ENCODE measurements at places on chromosomes 1 and 21.

- DNase-seq, result no peak
Observed at GRCh38 chr1:194512957-194513356, 1326.5 kb upstream of the B3GALT2 start.

DNA sequence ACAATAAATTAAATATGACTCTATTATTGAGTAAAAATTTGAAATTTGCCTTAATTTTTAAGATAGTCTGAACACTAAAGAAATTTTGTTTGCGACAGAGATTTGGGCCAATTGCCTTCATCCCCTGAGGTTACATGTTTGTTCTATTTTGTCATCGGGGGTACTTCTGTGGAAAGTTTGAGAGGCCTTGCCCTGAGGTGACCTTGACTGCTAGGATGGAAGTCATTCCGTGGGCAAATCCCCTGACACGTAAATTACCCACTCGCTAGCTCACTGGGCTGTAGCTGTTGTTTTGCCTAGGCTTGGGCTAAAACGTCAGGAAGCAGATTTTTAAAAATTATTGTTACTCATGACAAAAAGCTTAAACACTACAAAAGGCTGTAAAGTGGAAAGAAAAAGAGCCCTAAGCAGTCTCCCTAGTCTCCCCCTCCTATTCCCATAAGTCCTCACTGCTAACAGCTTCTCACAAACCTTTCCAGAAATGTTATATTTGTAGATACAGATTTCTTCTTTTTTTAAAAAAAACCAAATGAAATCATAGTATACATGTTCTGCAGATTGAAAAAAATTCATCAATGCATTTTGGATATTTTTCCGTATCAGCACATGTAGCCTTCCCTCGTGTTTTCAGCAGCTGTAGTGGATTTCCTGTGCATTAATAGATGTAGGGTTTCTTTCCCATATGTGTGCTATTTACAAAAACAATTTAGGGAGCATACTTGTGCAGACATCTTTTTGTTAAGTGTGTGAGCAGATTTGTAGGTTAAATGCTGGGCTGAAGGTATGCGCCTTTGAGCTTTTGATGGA lies 142.7 kb downstream of the MRPS6 start:
- DNase-seq, result no peak

GRCh38 chr1:217982331-217983050 lies 302.6 kb upstream of the RRP15 start:
- DNase-seq, result no peak

DNA sequence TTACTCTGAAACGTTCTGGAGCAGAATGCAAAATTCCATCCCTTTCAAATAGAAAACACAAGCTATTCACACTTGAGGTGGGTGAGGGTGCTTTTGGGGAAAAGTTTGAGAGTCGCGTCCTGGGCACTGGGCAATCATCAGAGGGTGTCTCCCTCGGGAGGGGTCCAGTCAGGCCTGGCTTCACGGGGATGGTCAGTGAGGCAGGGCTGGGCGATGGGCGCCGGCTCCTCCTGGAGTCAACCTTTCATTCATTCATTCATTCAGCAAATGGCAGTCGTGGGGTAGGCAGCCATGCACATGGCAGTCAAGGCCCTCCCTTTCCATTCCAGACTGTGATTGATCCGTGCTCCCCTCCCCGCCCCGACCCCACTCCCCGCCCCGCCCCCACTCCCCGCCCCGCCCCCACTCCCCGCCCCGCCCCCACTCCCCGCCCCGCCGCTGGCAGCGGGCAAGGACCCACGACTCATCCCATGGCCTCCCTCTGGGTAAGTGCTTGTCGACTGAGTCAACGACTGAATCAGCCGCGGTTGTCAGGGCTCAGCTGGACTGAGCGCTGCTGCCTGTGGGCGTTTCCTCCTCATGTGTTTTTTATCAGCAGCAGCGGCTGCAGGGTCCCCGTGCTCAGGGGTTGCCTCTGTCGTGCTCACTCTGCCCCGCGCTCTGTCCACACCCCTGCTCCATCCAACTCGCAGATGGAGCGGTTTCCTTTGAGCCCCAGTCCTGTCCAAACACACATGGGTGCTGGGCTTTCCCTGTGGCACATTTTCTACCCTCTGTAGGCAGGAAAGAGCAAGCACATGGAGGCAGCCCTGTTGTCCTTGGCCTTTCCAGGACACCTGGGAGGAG lies 12.5 kb upstream of the SPSB1 start:
- no peak for DNase-seq

GRCh38 chr1:20070357-20070756 lies 363 bp downstream of the PLA2G5 start:
- DNase-seq, result no peak

DNA sequence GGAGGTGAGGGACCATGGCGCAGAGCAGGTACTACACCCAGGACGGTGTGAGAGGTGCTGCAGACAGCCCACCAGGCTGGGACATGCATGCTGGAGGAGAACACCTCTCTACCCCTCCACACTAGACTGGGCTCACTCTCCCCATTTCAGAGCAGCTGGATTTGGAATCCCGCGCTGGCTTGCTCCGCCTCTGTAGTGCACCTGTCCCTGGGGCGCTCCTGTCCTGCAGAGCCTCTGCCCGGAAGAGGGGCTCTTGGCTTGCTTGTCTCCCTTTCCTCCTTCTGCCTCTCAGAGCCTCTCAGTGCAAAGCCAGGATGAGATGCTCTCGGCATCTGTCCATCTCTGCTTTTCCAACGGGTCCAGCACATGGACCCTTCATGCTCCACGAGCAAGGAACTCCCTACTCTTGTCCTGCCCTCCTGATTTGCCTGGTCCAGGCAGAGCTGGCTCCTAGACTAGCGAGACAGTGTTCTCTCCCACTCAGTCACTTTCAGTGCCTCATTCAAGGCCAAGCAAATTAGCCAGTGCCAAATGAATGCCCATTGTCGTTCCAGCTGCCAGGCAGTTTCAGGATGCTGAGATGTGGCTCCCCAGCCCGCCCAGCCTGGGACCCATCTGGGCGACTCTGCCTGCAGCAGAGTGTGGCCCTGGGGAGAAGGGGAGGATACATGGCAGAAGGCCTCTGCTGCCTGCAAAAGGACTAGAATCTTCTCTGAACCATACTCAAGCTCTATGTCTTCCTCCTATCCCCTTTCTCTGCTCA lies 33.7 kb downstream of the CDCA8 start:
- DNase-seq, result no peak

- DNase-seq, result no peak
Observed at GRCh38 chr1:43991476-43992231, at the start of gene CCDC24. Gene CCDC24, plus strand, starts transcription at chr1:43991599. Its CDS starts 280 bp downstream, at chr1:43991879.

- no peak for DNase-seq
Observed at GRCh38 chr1:180117764-180118116, 36.9 kb upstream of the QSOX1 start.

DNA sequence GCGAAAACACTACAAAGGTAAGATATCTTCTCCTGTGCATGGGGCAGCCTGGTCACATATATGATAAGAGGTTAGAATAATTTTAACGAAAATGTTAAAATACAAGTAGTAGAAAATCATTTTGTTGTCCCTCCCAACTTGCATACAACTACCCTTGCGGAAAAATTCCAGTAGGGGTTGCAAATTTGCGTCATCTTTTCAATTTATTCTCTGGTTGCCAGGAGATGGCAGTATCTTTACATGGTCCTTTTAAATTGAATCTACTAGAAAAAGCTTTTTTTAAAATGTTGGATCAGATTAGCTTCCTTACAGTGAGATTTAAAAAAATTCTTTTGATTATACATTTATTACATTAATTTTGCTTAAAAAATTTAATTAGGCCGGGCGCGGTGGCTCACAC lies 10.9 kb downstream of the S100PBP start:
- no peak for DNase-seq

DNA sequence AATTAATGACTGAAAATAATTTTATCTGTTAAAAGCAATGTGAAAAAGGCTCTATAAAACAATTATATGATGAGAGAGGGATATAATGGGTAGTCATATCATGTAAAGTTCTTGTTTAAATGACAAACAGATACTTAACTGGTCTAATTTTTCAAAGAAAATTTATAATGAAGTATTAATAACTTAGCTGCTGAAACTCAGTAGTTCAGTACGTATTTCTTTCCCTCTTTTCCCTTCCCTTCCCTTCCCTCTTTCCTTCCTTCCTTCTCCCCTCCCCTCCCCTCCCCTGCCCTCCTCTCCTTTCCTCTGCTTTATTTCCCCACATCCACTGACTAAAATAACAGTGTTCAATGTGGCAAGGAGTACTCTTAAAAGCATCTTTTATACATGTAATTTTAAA lies 123.1 kb upstream of the PTGFR start:
- no peak for DNase-seq

DNA sequence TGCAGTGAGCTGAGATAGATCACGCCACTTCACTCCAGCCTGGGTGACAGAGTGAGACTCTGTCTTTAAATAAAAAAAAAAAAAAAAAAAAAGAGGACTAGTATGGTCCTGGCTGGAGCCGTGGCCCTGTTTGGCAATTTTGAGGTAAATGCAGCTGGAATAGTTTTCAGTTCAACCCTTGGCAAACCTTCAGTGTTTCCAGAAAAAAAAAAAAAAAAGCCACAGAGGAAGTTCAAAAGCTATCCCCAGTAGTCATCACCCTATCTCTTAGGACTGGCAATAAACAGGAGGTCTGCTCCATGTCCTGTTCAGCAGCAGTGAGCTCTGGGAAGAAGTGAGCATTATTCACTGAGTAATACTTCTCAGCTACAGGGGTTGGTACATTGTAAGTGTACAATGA lies 56.8 kb upstream of the ERRFI1 start:
- DNase-seq, result no peak

DNA sequence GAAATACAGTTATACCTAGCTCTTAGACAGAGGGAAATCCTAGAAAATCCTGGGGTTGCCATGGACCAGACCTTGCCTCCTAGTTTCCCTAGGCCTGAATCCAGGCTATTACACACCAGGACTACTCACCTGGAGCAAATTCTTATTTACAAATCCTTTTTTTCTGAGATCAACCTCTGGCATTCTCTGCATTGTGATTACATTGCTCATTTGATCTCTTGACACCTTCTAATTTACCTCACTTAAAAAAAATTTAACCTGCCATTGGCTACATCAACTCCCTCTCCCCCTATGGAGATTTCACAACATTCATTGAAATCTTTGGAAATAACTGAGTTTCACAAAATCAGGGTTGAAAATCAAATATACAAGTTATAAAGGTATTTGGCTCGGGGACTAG lies 2.9 kb upstream of the C1orf105 start:
- DNase-seq, result peak; percentile 25

DNA sequence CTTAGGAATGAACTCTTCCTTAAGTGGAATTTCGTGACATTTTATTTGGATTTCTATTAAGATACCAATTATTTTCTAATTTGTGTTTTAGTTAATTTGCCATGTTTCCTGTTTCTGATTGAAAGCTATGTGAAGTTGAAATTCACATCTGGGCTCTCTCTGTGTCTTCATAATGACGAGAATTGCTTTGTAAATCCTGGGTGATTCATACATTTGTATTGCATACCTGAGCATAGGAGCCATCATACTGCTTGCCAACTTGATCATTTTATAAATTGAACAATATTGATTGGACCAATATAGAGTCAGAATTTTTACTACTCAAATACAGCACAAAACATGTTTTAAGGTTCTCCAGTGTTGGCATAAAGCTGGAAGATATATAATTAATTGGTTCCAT lies 817.9 kb downstream of the BRINP3 start:
- DNase-seq, result no peak

GRCh38 chr1:115655306-115655663 lies 13.5 kb downstream of the VANGL1 start:
- DNase-seq, result no peak

GRCh38 chr1:229574679-229575442 lies 16.4 kb upstream of the ABCB10 start:
- DNase-seq, result no peak

GRCh38 chr1:240401731-240402130 lies 210.2 kb downstream of the GREM2 start:
- DNase-seq, result no peak

GRCh38 chr1:63480057-63480456 lies 43.0 kb downstream of the ITGB3BP start:
- DNase-seq, result no peak

GRCh38 chr1:8947127-8947691 lies 1.5 kb downstream of the CA6 start:
- DNase-seq, result no peak

DNA sequence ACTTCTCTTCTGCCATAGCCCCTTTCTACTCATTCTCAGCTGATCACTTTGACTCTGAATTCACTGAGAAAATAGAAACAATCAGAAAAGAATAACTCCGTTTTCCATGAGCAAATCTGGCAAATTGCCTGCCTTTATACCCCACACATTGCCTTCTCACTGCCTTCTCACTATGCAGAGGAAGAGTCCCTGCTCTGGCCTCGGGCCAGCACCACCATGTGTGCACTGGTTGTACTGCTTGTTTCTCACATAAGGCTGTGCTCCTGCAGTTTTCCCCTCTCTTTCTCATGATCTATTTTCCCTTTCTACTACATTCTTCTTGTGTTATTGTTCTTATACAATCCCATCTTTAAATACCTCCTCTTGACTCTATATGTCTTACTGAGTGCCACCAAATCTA lies 2.3 kb upstream of the HMGCS2 start:
- DNase-seq, result no peak

All from iPS DF 19.7 (cell line).